ENCODE measurements at places on chromosomes 11 and 22.

GRCh38 chr11:88179141-88179540 lies 3.9 kb upstream of the RAB38 start:
- no peak for DNase-seq

DNA sequence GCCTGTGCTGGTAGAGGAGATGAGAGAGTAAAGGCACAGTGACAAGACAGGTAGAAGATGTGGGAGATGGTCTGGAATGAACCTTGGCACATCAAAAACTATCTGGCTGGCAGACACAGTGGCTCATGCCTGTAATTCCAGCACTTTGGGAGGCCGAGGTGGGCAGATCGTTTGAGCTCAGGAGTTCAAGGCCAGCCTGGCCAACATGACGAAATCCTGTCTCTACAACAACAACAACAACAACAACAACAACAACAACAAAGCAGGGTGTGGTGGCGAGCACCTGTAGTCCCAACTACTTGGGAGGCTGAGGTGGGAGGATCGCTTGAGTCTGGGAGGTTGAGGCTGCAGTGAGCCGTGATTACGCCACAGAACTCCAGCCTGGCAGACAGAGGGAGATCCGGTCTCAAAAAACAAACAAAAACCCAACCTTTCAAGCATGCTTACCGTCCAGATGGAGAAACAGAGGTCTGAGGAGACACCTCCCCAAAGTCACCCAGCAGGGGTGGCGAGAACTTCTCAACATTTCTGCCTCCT lies 11.8 kb downstream of the KCTD21 start:
- no peak for DNase-seq

- no peak for DNase-seq
Measured at GRCh38 chr11:16406226-16406625, 49.9 kb upstream of the SOX6 start.

GRCh38 chr11:110096496-110096895 lies 3.3 kb downstream of the ZC3H12C start:
- DNase-seq, result no peak

GRCh38 chr11:57248780-57249383 lies 11.8 kb upstream of the APLNR start:
- peak; percentile 83 for DNase-seq

DNA sequence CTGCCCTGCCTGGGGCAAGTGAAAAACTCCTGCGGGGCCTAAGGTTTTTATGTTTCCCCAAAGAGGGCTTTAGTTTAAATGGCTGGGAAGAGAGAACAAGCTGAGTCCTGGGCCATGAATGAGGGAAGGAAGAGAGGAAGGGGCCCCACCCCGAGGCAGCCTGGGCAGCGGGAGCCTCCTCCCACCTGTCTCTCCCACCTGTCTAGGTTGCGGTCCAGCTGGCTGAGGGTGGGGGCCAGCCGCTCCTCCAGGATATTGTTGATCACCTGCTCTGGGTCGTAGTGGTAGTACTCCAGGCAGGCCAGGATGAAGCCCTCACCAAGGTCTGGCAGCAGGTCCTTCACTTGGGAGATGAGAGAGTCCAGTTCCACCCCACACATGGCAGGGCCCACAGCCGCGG lies 34.6 kb downstream of the UQCR10 start:
- no peak for DNase-seq

DNA sequence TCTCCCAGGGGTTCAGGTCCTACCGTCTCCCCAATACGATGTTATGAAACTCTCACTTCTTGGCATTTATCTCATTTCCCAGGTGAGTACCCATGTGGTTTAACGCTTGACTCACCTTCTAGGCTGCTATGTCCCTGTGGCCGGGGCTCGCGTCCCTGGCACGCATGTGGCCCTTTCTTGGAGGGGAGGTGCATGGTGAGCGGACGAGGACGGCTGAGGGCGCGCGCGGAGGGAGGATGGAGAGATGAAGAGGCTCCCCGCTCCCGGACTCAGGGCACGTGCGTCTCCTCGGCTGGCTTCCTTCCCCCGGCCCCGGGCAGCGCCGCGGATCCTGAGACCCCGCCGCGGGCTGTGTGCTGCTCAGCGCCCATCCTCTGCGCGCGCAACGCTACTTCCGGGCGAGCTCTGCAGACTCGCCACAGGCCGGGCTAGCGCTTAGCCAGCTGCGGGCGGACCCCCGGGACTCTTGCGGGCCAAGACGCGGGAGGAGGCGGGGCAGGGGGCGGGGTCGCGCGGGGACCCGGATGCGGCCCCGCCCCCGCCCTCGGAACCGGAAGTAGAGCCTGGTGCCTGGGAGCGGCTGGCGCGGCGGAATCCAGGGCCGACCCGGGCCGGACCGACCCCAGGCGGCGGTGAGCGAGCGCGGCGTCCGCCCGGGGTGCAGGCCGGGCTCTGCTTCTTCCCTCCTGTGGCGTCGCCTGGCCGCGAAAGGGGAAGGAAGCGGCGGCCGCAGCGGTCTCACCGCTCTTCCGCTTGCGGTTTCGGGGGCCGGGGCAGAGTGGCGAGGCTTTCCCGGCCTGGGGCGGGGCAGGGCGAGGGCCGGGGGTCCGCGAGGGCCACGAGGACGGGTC lies at the start of gene CTTN:
TSS of gene CTTN (plus strand) at position 547 of the 851 bp plus-strand sequence. CDS start 8,769 bp downstream, outside the sequence.
- DNase-seq, result peak; percentile 64

- no peak for DNase-seq
Measured at GRCh38 chr11:86593833-86594232, 78.6 kb downstream of the ME3 start.

DNA sequence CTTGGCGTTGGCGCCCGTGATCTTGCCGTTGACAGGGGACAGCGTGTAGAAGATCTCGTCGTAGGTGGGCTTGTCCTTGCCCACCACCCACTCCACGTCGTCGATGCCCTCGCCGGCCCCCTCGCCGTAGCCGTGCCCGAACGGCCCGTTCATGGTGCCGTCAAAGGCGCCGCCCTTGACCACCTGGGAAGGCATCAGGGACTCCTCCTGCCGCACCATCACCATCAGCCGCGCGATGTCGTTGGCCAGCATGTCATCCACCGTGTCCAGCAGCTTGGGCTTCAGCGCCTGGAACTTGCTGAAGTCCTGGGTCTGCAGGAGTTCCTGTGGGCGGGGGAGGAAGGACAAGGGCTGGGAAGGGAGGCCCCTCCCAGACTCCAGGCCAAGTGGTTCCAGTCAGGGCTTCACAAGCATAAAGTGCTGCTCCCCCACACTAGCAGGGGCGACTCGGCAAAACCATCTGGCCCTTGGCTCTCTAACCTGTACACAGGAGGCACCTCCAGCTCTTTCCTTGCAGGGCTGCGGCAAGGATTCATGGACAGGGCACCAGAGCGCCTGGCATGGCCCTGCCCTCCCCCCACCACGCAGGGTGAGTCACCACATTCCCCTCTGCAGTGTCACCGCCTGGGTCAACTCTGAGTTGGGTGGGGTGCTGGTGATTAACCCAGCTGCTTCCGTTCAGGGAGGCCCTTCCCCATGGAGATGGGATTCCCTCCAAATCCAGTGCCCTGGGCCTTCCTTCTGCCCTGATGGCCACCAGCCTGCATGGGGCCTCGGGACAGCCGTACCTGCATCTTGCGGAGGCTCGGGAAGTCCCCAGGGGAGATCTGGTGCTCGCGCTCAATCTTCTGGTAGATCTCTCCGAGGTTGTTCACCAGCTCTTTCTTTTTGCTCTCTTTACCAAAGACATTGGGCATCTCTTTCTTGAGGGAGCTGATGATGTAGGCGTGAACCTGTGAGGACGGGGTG lies 10.4 kb upstream of the CDC42BPG start:
- DNase-seq, result no peak

GRCh38 chr22:49087198-49087597 lies 740.5 kb downstream of the BRD1 start:
- no peak for DNase-seq

DNA sequence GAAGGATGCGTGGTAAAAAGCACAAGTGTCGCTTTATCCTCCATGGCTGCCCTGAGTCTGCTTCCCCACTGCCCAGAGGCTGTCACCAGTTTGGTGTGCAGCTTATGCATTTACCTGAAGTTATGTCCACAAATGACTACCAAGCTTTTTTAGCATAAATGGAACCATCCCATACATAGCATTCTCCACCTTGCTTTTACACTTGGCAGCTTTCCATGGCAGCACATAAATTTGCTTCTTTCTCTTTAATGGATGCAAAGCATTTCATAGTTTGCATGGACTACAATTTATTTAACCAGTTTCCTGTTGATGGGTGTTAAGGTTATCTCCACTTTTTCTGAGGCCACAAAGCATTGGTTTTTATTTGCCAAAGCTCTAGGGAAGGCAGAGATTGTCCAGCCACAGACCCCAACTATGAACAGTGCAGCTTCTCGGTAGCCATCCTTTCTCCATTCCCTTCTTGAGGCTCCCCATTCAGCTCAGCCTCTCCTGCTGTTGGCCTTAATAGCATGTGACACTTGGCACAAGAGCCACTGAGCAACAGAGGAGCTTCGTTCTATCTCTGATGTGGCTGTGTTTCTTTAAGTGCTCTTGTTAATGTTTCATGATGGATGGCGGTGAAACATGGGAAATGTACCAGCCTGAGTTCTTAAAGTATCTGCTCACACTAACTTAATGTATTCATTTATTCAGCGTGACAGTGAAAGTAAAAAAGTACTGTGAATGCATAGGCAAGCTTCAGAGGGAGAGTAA lies 59.8 kb upstream of the NAV2 start:
- DNase-seq, result no peak

Measured in Ammon's horn (tissue), 1 donor.